ENCODE measurements at places on chromosomes 1 and 21.

GRCh38 chr1:163570071-163570470 is 248.3 kb downstream of the NUF2 start:
- DNase-seq: no peak

GRCh38 chr1:101316799-101317198 is 80.0 kb downstream of the S1PR1 start:
- DNase-seq: no peak

- DNase-seq: no peak
Measured at GRCh38 chr1:208788013-208788540, 543.9 kb upstream of the PLXNA2 start.

DNA sequence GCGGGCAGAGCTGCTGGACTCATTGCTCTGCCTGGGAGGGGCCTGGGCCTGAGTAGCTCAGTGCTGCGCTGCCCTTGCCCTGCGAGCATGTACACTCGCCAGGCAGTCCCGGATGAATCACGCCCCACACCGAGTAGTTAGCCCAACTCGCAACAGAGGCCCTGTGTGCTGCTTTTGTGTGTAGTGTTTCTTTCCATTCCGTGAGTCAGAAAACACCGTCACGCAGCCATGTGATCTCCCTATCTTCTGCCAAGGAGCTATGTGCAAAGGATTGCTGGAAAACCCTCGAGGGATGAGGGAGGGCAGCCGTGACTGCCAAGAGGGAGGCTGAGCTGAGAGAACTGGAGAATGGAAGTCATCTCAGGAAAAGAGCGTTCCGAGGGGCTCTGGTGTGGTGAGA is 37.3 kb downstream of the NENF start:
- DNase-seq: no peak

- DNase-seq: no peak
Measured at GRCh38 chr1:19769211-19769932, 30.3 kb downstream of the TMCO4 start.

- no peak for DNase-seq
Measured at GRCh38 chr21:36591326-36591970, 107.5 kb upstream of the SIM2 start.

DNA sequence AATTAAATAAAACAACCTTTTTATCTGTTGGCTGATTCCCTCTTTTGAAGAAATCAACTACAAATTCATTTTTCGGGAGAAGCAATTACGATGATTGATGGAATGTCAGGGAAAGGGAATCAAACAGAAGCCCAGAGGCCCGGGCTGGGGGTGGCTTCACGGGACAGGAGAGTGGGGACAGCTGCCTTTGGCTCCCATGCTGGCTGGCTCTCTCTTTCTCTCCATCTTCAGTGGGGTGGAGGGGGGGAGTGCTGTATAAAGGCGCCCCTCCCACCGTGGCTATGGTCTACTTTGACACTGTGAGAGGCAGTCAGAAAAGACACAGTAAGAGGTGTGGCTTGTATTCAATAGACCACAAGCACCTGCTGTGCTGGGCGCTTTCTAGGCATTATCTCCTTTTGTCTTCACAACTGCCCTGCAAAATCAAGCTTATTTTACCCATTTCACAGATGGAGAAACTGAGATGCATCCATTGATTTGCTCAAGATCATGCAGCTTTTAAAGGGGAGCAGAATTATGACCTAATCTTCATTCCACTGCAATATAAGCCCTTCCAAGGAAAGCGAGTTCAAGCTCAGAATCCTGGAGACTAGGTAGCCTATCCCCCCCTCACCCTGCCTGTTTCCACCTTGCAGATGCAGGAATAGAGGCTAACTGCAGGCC is 92.9 kb downstream of the GRIK3 start:
- DNase-seq: no peak

DNA sequence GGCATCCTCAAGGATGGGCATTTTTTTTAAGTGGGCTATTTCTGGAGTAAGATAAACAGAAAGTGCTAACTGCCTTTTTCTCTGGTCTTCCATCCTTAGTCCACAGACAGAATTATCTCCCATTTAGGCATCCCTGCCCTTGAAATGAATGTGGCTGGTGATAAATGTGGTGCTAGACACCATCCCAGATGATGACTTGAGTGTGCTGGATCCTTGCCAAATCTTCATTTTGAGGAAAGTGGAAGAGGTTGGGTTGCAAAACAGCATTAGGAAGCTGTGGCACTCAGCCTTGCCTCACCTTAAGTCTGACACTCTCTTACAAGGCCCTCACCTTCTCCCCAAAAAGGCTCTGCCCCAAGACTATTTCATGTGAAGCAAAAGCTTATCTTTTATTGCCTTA is 19.2 kb downstream of the MAB21L3 start:
- DNase-seq: no peak

GRCh38 chr1:12294076-12294475 is 64.2 kb downstream of the VPS13D start:
- DNase-seq: no peak

DNA sequence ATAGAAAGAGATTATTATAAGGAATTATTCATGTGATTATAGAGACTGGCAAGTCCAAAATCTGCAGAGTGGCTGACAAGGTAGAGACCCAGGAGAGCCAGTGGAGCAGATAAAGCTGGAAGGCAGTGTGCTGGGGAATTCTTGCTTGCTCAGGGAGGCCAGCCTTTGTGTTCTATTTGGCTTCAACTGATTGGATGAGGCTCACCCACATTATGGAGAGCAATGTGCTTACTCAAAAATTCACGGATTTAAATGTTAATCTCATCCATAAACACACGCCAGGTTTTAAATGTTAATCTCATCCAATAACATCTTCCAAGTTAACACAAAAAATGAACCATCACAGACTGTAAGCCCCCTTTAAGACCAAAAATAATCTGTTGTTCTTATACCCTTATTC is 30.2 kb upstream of the PHGDH start:
- DNase-seq: no peak

DNA sequence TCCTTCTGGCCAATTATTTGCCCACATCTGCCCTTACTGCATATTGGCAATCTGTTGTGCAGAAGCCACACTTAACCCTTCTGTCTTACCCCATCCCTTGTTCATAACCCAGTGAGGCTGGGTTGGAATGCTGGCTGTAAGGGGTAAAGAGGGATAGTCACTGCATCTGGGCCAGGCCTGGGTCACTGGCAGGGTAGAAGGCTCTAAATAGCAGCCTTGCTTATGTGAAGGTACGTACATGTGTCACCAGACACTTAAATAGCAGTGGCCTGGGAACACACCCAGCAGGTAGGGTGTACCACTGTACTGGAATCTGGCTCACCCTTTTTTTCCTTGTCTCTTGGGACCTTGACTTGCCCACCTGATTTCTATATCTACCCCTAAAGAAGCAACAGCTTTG is 9.9 kb upstream of the TARS2 start:
- DNase-seq: no peak

DNA sequence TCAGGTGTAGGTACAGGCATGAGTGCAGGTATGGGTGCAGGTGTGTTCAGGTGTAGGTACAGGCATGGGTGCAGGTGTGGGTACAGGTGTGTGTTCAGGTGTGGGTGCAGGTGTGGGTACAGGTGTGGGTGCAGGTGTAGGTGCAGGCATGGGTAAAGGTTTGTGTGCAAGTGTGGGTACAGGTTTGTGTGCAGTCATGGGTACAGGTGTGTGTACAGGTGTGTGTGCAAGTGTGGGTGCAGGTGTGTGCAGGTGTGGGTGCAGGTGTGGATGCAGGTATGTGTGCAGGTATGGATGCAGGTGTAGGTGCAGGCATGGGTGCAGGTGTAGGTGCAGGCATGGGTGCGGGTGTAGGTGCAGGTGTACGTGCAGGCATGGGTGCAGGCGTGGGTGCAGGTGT is 79.4 kb upstream of the ACTL8 start:
- DNase-seq: no peak

DNA sequence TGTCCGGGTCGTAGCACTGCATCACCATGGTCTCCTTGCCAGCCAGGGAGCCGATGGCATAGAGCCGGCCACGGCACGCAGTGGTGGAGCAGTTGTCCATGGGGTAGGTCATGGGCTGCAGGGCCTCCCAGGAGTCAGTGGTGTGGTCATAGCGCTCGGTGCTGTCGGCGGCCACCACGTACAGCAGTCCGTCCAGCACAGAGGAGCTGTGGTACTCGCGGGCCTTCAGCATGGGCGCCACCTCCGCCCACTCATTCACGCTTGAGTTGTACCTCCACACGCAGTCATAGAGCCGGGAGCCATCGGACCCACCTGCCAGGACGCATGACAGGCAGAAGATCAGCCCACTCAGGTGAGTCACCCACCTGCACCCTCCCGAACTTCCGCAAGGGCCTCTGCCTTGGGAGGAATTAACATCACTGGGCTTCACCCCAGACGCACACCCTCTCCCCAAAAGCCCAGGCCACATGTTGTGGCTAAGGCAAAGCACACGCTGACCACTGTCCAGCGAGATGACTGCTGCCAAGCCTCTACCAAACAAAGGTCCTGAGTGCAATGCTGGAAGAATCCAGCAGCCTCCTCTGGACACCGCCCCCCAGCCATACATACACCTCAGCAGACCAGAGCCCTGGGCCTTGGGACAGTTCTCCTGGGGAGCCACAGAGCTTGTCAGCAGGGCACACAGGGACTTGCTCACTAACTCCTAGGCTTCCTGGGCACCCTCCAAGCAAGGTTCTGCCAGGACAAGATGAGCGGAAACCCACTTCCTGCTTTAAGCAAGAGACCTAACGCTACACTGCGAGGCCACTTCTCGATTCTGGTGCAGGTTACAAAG is 3.3 kb downstream of the KLHL21 start:
- DNase-seq: peak; percentile 71

DNA sequence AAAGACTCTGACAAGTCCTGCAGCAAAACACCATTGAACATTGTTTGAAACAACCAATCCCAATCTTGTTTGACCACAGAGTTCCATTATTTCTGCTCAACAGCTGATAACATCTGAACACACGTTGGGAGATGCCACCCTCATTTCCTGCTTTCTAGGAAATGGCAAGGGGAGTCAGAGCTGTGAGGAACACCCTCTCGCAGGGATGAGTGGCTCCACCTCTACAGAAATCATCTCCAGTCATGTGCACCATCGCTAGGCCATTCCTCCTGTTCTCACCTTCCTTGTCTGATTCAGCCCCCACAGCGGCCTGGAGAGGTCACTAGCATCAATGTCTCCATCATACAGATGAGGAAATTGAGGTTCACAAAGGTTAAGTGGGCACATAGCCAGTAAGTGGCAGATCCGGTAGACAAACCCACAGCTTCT is 22.4 kb upstream of the RUNX3 start:
- peak; percentile 52 for DNase-seq

DNA sequence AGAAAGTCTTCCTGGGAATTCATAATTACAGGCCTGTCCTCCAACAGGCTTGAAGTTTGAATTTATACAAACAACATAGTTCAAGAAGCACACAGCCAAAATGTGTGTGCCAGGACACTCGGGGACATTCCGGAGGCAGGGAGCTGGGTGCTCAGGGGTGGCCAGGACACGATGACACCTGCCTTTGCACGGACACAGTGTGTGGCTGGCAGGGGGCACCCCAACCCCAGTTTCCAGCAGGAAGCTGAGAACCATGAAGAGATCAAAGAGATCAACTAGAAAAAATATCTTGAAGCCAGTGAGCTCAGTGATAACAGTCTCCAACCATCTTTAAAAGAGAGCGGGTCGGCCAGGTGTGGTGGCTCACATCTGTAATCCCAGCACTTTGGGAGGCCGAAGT is 32.5 kb upstream of the TRAPPC10 start:
- no peak for DNase-seq

DNA sequence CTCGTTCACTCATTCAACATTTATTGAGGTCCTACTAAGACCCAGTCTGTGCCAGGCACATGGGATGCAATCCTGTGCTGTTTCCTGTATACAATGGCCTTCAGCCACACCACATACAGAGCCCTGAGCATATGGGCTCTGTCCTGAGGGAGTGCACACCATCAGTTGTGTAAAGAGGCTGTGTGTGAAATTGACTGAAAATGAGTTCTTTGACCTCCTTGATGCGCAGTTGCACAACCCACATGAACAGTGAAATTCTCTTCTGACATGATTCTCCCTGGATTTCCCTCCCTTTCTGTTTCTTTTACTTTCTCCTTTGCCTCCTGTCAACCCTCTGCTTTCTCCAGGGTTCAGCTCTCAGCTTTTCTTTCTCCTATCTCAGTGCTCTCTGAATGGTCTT is 6.3 kb upstream of the SYT6 start:
- no peak for DNase-seq

- DNase-seq: no peak
Measured at GRCh38 chr1:156122519-156123355, 8.2 kb downstream of the LMNA start.

DNA sequence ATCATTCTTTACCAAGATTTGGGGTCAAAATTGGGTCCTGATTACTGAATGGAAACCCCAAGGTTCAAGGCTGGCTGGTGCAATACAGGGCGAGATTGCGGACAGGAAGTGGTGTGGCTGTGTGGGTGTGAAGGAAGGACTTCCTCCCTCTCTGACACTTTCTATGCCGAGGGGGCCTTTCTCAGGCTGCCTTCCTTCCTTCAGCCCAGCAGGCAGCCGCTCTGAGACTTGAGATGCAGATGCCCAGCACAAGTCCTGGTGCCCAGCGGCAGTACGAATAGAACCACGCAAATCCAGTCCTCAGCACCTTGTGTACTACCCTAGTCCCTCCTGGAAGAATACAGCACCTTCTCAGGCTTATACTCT is 16.3 kb downstream of the BATF3 start:
- peak; percentile 61 for DNase-seq

DNA sequence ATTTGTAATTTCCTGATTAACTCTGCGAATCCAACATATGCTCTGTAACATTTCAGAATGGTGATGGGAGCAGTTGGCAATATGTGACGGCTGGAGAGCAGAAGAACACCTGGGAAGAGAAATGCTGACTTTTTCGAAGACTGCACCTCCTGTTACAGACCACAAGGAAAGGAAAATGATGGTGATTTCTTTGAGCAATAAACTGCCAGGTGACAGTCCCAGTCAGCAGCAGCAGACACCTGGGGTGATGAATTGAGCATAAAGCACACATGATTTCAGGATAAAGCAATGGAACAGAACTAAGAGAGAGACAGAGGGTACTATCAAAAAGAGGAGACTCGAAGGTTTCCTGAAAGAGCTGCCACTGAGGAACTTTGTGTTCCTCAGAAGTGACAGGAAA is 528.6 kb downstream of the NEGR1 start:
- DNase-seq: no peak

DNA sequence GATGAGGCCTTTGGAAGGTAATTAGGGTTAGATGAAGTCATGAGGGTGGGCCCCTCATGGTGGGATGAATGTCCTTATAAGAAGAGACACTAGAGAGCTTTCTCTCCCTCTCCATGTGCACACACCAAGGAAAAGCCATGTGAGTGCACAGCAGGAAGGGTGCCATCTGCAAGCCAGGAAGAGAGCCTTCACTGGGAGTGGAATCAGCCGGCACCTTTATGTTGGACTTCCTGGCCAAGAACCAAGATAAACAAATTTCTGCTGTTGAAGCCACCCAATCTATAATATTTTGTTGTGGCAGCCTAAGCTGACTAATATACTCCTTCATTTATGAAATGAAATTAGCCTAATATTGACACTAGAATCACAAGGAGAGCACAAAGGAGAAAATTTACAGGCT is 38.2 kb upstream of the PKP1 start:
- no peak for DNase-seq

- DNase-seq: no peak
Measured at GRCh38 chr1:172999349-172999748, 51.4 kb downstream of the TNFSF18 start.
